ENCODE measurements at places on chromosomes 3 and 15. TPM values are rescaled to one million over a fixed set of nuclear protein-coding genes. Genes with fewer than 3 reads are reported as not detected.
A peak's percentile ranks its signal among the peaks of the same experiment; 100 is the strongest.

GRCh38 chr3:168422843-168423242 lies 327.1 kb upstream of the GOLIM4 start:
- DNase-seq: no peak

GRCh38 chr15:76058714-76059319 lies 968 bp upstream of the TMEM266 start:
- DNase-seq: peak; percentile 3

DNA sequence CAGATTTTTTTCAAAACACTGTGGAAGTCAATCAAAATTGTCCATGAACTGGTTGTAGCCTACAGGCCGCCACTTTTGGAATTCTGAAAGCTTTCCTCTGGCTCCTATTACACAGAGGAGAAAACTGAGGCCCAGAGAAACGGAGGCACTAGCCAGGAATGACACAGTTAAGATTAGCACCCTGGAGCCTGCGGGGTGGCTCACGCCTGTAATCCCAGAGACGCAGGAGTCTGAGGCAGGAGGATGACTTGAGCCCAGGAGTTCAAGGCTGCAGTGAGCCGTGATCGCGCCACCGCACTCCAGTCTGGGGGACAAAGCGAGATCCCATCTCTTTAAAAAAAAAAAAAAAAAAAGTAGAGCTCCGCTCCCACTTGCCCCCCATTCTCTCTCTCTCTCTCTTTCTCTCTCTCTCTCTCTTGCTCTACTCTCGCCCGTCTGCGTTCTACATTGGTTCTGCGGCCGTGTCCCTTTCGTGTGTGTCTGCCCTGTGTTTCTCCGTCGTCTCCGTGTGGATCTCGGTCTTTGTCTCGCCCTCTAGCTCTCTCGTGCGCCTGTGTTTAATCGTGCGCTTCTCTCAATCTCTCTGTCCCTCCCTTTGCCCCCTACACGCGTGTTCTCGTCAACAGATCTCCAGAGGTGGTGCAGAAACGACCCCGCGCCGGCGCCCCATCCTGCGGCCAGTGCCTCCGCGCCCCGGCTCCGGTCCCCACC lies 512 bp upstream of the TRH start:
- no peak for DNase-seq

The BSN gene
- under 0.01 TPM for total RNA-seq

GRCh38 chr3:161072211-161072621 lies 32.9 kb downstream of the B3GALNT1 start:
- DNase-seq: peak; percentile 17

The GABRB3 gene
- 1.5 TPM for total RNA-seq

DNA sequence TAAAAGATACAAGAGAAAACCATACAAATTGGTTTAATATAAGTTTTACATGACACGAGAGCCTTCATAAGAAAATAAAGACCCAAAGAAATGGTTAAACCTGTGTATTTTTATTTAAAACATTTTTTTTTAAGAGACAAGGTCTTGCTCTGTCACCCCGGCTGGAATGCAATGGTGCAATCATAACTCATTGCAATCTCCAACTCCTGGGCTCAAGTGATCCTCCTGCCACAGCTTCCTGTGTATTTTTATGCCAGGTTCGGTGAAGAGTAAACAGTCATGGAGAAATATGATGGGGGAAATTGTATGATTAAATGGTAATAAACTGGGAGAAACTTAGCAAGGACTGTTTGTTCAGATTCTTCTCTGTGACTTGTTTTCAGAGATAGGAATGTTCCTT lies 441.0 kb downstream of the TUSC7 start:
- DNase-seq: no peak

The NR1I2 gene
- under 0.01 TPM for total RNA-seq

DNA sequence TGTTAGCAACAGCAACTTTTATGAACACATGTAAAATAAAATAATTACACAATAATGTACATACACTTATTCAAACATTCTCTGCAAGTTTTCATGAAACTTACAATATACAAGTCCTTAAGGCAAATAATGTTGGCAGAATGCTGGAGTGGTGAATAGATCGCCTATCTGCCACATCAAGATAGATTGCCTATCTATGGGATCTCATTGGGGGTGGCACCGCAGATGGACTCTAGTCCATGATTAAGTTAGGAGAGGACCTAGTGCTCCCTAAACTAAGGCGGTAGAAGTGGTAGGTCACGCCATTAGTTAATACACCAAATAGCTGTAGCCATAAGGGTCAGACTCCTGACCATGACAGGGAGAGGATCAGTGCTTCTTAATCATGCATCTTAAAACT lies 315.7 kb downstream of the GBE1 start:
- no peak for DNase-seq

The LNP1 gene
- total RNA-seq: 3.1 TPM

DNA sequence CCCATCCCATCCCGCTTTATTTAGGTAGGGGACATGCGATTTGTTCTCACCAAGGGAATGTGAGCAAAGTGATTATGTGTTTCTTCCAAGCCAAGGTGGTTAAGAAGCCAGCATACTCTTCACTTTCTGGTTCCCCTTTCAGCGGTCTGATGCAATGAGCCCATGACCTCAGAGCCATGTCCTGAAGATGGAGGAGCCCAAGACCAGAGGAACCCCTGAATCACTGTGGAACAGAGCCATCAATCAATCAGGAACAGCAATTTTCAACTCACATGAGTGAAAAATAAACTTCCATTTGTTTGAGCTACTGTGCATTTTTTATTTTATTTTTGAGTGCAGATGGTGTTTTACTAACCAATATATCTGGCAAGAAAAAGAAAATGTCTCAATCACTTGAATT lies 10.8 kb downstream of the THRB start:
- DNase-seq: no peak

GRCh38 chr15:81155375-81156218 lies 21.5 kb downstream of the CFAP161 start:
- peak; percentile 46 for DNase-seq

The C2CD4B gene
- not detected for total RNA-seq

GRCh38 chr3:50630394-50630793 lies 13.4 kb downstream of the MAPKAPK3 start:
- DNase-seq: no peak

DNA sequence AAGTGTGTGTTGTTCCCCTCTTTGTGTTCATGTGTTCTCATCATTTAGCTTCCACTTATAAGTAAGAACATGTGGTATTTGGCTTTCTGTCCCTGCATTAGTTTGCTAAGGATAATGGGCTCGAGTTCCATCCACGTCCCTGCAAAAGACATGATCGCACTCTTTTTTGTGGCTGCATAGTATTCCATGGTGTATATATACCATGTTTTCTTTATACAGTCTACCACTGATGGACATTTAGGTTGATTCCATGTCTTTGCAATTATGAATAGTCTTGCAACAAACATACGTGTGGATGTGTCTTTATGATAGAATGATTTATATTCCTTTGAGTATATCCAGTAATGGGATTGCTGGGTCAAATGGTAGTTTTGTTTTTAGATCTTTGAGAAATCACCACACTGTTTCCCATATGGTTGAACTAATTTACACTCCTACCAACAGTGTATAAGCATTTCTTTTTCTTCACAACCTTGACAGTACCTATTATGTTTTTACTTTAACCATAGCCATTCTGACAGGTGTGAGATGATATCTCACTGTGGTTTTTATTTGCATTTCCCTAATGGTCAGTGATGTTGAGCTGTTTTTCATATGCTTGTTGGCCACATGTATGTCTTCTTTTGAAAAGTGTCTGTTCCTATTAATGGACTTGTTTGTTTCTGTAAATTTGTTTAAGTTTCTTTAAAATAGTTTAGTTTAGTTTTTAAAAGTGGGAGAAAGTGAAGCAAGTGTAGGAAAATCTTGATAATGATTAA lies 21.9 kb upstream of the SLC30A4 start:
- DNase-seq: no peak

DNA sequence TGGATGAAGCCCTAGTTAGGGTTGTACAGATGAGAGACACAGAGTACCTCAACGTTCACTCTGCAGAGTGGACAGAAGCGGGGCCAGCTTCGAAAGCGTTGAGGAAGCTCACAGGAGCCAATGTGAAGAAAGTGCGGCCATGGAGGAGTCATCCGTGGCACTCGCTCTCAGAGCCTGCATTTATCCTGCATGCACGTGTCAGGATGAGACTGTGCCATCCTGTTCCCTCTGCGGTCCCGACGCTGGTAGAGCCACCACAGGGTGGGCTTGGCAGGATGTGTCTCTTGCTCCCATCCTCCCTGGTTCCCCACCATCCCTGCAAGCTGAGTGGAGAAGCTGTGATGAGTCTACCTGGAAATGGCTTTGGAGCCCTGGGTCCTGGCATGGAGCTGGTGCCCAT lies 39.3 kb downstream of the KLHL25 start:
- no peak for DNase-seq

GRCh38 chr15:68715111-68715510 lies 105.6 kb downstream of the ANP32A start:
- DNase-seq: no peak

GRCh38 chr15:67161412-67161811 lies 93.0 kb downstream of the AAGAB start:
- no peak for DNase-seq

The NANOGP8 gene
- not detected for total RNA-seq

The CLDN18 gene
- not detected for total RNA-seq

The CIB2 gene
- 3.1 TPM for total RNA-seq

The SLC22A14 gene
- total RNA-seq: 0.17 TPM

GRCh38 chr3:189907803-189908202 lies 212.9 kb downstream of the P3H2 start:
- no peak for DNase-seq

DNA sequence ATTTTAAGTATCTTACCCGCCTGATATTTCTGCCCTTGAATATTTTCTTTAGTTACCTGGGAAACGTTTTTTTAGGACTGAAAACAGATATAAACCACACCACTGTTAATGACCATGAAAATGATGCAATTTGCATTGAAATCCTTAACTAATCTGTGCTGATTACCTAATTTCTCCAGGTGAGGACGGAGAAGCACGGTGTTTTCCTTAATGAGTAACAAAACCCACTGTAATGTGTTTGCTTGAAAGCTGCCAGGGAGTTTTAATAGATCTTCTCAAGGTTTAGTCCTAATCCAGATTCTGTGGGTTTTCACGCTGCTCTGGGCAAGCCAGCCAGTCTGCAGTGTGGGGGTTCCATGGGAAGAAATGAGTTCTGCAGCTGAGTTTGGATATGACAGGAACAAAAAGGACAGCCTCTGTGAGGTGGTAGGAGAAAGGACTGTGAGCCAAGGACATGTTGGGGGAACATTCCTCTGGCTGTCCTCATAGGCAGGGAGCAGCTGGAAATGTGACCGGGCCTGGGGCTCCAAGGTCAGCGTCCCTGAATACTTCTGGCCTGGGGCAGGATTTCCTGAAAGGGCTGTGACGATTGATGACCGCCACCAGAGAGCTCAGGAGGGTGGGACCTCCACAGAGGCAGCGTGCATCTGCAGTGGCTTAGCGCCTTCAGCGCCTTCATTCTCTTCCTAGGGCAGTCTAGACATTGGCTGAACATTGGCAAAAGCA lies 18.6 kb downstream of the THSD4 start:
- DNase-seq: no peak

The NAA80 gene
- total RNA-seq: 3.8 TPM

The LRRIQ4 gene
- total RNA-seq: under 0.01 TPM

DNA sequence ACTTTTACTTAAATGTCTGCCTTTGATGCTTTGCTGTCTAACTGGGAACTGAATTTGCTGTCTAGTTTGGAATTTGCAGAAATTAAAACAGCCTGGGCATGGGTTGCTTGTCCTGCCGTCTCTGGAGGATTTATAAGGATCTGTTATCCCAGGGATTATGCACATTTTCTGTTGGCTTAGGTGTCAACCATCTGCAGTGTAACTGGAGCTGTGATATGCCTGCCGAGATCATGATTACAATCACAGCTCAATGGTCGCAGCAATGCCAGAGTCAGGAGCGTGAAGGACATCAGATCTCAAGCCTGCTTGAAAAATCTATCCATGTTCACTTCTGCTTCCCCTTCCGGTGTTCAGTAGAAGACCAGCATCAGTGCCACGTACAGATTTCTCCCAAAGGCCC lies 41.8 kb upstream of the SETMAR start:
- no peak for DNase-seq

GRCh38 chr15:61115241-61115640 lies 113.9 kb downstream of the RORA start:
- DNase-seq: no peak

The RASGRP1 gene
- not detected for total RNA-seq

DNA sequence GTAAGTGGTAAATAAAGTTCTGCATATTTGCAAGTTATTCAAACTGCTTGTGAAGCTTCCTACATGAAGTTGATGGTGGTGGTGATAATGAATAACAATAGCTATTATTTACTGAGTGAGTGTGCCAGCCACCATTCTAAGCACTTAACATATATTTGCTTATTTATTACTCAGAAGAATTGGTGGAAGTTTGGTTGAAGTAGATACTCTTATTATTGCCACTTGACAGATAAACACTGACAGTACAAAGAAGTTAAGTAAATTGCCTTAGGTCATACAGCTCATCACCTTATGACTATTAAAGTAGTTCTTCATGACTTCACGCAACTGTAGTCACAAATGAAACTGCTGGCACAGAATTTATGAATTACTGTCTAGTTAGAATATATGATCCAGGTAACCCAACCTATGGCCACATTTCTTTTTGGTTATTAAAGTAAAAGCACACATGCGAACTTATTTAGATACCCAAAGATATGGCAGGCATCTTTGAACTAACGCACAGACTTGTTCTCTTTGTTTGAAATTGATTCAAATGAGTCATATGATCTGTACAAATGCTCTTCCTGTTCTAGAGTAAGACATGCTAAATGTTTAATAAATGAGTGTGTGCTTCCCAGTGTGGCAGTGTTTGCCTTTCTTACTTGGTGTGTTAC lies 99.8 kb upstream of the NR2F2 start:
- peak; percentile 68 for DNase-seq

The NEO1 gene
- 31.6 TPM for total RNA-seq

DNA sequence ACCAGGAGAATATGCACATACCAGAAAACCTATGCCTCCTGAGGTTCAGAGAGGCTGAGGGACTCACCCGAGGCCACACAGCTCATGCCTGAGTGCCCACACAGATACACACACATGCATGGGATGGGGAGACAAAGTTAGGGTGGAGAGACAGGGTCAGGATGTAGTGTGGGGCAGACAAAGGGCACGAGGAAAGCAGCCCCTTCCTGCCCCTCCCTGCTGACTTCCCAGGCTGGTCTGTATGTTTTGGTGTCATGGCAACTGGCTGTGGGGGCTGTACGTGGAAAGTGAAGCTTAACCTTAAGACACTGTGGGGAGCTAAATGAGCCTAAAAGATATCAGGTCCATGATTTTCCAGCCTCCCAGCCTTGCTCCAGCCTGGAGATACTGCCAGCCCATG lies 57.8 kb downstream of the EPHB3 start:
- no peak for DNase-seq

- peak; percentile 58 for DNase-seq
Measured at GRCh38 chr15:28993051-28993719, 107.4 kb downstream of the APBA2 start.

DNA sequence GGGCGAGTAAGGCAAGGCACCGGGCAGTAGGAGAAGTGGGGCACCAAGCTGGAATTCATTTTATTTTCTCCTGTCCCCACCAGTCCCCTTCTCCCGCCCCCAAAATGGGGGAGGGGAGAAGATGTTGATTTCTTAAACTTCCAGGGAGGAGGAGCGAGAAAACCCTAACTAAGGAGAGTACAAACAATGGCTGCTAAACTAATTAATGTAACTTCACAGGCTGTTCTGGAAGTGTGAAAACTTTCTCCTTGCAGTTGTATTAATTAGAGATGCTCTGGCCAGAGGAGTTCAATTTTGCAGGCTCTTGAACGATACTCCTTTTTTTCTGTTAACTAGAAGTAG lies 11.5 kb downstream of the ZIC4 start:
- no peak for DNase-seq

The RPUSD3 gene
- total RNA-seq: 22.1 TPM

The DAZL gene
- not detected for total RNA-seq

- DNase-seq: no peak
Measured at GRCh38 chr3:19420159-19420558, 271.8 kb downstream of the KCNH8 start.

GRCh38 chr3:184345317-184346144 lies 8.1 kb downstream of the FAM131A start:
- peak; percentile 49 for DNase-seq

Data from fibroblast of lung (primary cell).